SJSA1 (cell line): ENCODE measurements at places on chromosomes 12 and 14. TPM values are rescaled to one million over a fixed set of nuclear protein-coding genes. Genes with fewer than 3 reads are reported as not detected.

The GPRC5A gene
- total RNA-seq: 1.6 and 2.8 TPM in 2 replicates

DNA sequence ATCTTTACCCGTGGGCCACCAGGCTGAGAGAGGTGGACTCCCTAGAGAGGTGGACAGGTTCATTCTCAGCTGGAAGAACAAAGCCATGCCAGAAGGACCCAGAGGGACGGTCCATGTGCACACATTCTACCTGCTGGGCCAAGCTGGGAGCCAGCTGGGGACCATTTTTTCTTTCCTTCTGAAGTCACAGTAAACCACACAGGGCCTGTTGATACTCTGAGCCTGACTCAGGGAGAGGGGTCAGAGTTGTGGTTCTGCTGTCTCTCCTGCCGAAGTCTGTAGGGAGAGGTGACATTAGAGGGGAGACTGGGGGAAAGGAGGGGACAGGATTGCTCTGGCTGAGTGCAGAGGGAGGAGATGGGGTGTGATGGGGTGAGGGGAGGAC, 148.6 kb downstream of the TSPAN9 start:
- no peak for DNase-seq

The LMNTD1 gene
- total RNA-seq: 1.0 and 1.9 TPM in 2 replicates

DNA sequence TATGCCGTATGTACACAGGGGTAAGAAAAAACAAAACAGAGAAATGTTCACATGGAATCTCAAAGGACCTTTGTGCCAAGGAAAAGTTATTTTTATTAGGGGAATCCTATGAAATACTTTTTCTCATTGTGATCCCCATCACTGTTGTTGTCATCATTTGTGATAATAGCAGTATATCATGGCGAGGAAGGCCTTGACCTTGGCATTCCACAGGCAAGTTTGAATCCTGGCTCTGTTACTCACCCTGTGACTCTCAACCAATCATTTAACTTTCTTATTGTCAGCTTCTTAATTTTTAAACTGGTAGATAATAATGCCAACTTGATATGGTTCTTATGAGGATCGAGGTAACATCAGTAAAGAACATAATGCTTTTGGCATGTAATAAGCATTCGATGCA, 142.2 kb upstream of the DDHD1 start:
- no peak for DNase-seq

DNA sequence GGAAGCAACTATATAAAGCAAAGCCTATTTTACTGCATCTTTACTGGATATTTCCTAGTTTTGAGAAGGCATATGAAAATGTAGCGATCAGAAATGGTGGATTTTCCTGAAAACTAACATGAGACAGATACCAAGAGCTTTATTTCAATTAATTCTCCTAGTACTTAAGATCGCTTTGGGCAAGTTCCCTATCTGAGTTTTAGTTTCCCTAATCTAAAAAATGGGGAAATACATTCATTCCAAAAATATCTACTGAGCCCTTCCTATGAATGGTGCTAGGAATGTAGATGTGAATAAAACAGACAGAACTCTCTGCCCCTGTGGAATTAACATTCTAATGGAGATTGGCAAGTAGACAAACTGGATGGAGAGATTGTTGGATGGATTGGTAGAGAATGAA, 8.4 kb downstream of the CATSPERB start:
- no peak for DNase-seq

DNA sequence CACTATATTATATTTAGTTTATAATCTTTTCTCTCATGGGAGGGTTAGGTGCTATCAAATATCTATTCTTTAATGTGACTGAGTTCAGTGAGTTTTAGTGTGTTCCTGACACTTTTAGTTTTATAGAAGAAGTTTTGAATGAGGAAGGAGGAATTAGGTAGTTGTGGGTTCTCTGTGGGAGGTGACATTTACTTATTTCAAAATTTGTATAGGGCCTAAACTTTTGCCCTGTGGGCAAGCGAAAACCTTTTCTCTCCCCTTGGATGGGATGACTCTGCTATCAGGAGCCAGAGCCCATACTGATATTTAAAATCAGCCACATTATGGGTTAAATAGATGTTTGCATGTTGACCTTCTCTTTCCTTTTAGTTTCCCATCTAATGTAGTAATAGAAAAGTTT, 43.6 kb downstream of the SPATS2 start:
- no peak for DNase-seq
